ENCODE measurements at places on chromosomes 2 and 18.

- DNase-seq = peak; percentile 62
Measured at GRCh38 chr2:106104332-106105062, 89.6 kb downstream of the UXS1 start.

GRCh38 chr2:180647621-180648020 is 332.8 kb upstream of the UBE2E3 start:
- DNase-seq = no peak

DNA sequence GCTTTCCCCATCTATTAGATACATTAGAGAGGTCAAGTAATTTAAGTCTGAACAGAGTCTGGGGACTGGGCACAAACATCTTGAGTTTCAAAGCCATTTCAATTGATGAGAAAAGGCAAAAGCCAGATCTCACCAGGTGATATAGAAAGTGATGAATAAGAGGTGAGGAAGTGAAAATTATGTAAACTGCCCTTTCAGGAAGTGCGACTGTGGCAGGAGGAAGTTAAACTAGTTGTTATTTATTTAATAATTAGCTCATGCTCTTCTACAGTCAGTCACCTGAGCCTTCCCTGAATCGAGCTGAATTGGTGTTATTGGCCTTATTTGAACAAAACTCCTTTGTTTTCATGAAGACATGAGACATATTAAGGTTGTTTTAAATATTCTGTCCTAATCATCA is 115.1 kb downstream of the CDH20 start:
- no peak for DNase-seq

GRCh38 chr2:206800506-206801417 is 35.4 kb downstream of the FASTKD2 start:
- DNase-seq = peak; percentile 90

GRCh38 chr2:26528836-26529235 is 50.9 kb upstream of the OTOF start:
- no peak for DNase-seq

DNA sequence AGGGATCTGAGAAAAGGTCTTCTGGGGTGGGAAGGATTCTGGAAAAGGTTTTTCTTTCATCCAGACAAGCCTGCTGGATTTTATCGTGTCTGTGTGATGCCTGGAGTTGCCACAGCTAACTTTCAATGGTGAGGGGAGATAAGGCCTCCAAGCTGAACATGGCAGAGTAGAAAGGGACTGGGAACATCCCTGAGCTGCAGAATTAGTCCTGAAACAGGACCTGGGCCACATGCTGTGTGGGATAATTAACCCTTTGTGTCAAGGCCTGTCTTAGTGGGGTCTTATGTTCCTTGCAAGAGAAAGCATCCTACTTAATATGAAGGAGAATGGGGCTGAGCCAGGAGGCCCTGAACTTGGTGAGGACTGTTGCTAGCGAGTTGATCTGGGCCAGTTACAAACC is 66.4 kb downstream of the VSNL1 start:
- no peak for DNase-seq

GRCh38 chr18:9771261-9771976 is 63.3 kb downstream of the RAB31 start:
- DNase-seq = peak; percentile 24

DNA sequence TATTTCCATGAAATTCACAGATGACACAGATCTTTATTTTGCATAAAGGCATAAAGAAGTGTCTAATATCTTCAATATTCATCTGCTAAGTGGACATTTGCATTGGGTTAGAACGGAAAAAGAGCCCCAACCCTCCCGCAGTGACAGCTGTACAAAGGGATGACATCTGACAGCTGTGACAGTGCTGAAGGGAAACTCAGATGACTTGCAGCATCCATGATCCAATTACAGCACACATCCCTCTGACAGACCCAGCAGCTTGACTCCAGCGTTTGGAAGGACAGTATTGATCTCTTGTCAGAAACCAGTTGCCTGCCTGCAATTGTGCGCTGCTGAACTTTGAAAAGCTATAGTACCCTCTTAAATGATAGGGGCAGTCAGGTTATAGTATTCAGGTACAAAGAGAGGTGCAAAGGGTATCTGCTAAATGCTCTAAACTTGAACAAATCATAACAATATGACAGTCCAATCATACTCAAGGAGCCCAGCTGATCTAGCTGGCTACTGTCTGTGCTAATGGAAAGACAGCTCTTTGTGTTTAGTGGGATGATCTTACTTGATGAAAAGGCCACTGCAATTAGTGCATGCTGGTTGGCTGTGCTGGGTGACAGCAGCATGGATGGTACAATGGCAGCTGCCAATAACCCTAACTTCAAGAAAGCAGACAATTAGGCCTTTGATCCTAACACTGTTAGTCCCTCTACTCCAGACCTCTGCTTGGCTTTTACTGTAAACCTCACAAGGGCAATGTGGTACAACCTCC is 599.2 kb downstream of the NR4A2 start:
- peak; percentile 75 for DNase-seq

- peak; percentile 33 for DNase-seq
Measured at GRCh38 chr2:27954771-27955383, 64.3 kb downstream of the BABAM2 start.

Data from NCI-H1694 (cell line).